ENCODE measurements at places on chromosomes 1 and 21.

GRCh38 chr1:109640285-109640865 lies 15.5 kb upstream of the GSTM4 start:
- peak; percentile 70 for DNase-seq

DNA sequence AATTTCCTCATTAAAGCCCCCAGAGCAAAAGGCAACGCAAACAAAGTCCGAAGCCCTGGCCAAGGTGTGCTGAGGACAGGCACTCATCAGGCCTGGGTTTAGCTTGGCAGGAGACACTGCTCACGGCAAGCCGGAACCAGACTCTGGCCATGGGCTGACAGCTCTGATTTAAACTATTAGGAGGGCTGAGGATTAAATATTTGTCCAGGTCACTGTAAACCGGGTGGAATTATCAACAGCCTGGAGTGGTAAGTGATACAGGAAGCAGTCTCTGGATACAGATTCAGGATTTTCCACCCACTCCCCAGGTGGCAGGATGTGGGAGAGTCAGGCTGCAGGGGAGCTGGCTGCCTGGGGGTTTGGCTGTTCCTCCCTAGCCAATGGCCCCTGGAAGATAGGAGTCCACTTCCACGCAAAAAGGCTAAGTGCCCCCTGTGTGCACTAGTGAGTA lies 42.4 kb downstream of the SLC66A1 start:
- DNase-seq: no peak

DNA sequence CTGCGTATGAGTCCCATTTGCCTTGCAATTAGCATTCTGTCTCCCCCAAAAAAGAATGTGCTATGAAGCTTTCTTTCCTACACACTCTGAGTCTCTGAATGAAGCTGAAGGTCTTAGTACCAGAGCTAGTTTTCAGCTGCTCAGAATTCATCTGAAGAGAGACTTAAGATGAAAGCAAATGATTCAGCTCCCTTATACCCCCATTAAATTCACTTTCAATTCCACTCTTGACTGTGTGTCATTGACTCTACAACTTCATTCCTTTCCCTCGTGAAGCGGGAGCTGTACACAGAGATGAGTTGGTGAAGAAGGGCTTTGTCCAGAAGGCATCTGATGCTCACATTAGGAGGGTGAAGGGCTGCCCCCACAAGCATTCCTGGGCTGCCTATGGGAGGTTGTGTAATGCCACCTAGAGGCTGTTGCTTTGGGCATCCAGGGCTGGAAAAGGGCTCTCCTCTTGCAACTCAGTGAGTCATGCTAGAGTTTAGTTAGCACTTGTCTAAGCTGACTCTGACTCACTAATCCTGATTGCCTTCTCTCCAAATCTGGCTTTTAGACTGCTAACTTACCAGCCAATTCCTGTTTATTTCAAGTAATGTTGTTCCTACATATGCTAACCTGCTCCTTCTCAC lies 1.8 kb downstream of the SPRR1B start:
- DNase-seq: no peak

GRCh38 chr21:42513151-42513984 lies at the start of gene SLC37A1:
TSS of gene SLC37A1 (plus strand) at chr21:42513852. CDS start at chr21:42518455, 4,603 bp downstream.
- DNase-seq: no peak

- DNase-seq: no peak
Observed at GRCh38 chr1:12477936-12478611, 139.9 kb downstream of the DHRS3 start.

DNA sequence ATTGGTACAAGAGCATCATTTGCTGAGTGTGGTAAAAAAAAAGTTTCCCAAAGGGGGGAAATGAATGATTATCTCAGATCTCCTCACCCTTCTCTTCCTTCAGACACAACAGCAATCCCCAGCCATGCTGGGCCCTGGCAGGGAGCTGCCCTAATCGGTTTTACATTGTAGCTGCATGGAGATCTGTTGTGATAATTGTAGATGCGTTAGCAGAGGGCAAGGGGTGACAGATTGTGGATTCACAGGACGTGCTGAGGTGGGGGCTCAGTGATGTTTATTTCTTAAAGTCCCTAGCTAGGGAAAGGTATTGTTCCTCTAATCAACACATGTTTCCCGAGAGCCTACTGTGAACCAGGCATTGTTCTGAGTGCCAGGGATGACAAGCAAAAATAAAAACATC lies 304.1 kb downstream of the PBX1 start:
- no peak for DNase-seq

DNA sequence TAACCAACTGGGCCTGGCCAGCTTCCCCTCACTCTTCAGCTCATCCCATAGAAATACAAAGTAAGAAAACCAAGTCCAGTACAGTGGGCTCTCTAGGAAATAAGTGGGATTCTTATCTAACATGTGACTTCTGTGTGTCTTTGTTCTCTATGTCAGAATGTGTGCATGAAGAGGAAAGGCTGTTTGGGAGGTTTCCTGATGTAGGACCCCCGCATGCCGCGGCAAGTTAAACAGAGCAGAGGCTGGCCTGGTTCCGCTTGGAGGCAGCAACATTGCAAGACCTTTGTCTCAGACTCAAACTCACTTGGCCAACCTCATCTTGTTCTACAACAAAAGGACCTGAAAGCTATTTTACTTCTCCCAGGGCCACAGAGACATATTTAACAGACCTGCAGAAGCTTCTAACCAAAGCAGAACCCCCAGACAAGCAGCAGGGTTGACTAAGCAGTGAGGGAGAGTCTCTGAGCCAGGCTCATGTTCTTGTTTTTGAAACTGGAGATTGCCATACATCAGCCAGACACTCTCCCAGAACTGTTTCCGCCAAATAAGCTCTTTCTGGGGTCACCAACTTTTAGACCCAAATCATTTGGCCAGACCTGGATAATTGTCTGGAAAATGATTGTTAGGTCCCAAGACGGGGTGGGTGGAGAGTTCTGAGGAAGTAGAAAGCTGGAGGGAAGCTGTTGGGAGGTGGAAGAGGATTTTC lies 6.2 kb downstream of the MTARC2 start:
- no peak for DNase-seq

- DNase-seq: no peak
Observed at GRCh38 chr1:178609015-178609414, 96.1 kb downstream of the TEX35 start.

DNA sequence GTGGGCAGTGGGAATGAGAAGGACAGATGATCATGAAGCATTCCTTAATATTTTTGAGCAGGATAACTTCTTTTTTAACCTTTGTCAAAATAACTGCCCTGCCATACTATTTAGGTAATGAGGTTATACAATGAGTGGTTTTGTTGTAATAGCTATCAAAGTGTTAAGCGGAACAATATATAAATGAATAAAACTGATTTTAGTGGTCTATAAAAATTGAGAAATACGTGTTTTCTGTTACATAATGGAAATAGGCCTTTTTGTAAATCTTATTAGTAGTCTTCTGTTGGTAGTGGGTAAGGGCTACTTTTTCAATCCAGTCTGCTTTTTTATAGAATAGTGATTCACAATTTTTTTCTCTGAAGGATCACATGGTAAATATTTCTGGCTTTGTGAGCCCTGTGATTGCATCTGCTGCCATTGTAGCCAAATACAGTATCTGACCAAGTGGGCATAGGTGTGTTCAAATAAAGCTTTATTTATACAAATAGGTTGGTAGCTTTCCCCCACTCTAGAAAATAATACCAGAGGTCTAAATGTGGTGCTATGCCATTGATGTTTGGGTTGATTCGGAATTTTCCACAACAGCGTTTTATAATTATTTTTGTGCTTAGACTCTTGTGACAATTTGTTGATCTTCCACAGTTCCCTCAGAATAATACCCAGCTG lies 4.3 kb downstream of the NEK7 start:
- DNase-seq: no peak

GRCh38 chr1:94351481-94351880 lies 66.7 kb upstream of the ABCD3 start:
- no peak for DNase-seq

GRCh38 chr1:2210786-2211185 lies 16.2 kb upstream of the FAAP20 start:
- DNase-seq: no peak

- DNase-seq: no peak
Observed at GRCh38 chr1:226988334-226988666, 48.2 kb downstream of the COQ8A start.

DNA sequence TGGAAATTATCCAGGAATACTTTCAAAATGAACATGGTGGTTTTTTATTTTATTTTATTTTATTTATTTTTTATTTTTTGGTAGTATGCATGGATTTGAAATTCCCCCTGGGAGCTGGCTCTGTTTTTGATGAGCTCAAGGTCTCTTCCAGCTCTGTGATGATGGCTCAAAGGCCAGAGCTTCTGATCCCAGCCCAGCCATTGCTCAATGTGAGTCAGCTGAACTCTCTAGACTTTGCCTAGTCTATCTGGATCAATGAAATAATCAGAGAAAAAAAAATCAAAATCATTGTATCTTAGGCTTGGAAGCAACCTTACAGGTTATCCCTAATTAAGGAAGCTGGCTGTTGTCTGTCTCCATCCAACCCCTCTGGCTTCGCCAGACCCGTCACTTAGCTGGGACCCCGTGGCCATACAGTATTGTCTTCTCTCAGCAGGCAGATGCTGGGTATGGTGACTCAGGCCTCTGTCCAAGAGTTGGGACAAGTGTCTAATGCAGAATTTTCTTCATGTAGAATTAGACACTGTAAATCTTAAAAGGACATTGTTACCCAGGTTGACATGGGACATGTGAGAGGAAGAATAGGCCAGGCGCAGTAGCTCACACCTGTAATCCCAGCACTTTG lies 90.2 kb upstream of the LPGAT1 start:
- DNase-seq: no peak

- DNase-seq: no peak
Observed at GRCh38 chr1:44524655-44525500, 119.8 kb downstream of the RNF220 start.

DNA sequence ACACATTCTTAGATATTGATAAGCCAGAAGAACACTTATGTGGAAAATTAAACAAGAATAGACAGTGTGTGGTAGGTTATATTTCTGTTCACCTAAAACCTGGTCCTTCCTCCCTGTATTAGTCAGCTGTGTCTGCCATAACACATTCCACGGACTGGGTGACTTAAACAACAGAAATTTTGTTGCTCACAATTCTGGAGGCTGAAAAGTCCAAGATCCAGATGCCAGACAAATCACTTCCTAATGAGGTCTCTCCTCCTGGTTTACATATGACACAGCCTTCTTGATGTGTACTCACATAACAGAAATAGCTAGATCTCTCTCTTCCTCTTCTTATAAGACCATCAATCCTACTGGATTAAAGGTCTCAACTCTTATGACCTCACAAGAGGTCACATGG lies 25.7 kb downstream of the JMJD4 start:
- DNase-seq: no peak
